NCI-H69 (cell line): ENCODE measurements at places on chromosomes 5 and 9.
A peak's percentile ranks its signal among the peaks of the same experiment; 100 is the strongest.

- DNase-seq, result peak; percentile 76
These were observed 355.6 kb upstream of the IZUMO3 start for GRCh38 chr9:24901319-24901718.

- DNase-seq, result no peak
These were observed 174.7 kb downstream of the CACNA1B start for GRCh38 chr9:138052322-138052615.

DNA sequence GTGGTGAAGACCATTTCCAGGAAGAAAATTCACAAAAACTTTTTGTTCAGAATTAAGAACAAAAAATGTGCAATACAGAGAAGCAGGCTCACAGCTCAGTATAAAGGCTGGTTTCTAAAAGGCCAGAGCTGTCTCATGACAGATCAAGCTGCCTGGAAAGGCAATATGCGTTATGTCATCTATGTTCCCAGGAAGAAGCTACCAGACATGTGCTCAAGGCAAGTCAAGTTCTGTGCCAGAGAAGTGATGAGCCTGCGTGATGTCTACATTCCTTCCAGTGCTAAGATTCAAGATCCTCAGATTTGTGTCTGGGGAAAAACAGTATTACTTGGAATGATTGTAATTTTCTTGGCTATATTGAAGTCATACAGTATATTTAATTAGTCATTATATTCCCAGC is 104.3 kb downstream of the PDE4D start:
- DNase-seq, result peak; percentile 34

GRCh38 chr9:113631871-113632665 is 168.5 kb downstream of the RGS3 start:
- no peak for DNase-seq

DNA sequence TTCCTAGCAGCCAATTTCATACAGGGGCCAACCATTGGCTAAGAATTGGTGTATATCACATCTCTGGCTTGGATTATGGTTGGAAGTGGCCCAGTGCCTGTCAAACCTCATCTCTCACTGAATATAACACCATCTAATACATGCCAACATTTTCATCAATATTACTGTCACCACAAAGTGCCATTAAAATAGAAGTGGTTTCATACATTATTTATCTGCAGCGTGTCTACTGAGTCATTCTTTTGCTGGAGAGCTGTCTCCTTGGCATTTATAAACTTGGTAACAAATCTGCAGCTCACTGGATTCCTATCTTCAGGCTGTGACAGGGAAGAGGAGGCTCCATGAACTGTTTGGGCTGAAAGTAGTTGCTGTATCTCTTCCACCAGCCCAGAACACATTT is 70.9 kb downstream of the PTTG1 start:
- no peak for DNase-seq

DNA sequence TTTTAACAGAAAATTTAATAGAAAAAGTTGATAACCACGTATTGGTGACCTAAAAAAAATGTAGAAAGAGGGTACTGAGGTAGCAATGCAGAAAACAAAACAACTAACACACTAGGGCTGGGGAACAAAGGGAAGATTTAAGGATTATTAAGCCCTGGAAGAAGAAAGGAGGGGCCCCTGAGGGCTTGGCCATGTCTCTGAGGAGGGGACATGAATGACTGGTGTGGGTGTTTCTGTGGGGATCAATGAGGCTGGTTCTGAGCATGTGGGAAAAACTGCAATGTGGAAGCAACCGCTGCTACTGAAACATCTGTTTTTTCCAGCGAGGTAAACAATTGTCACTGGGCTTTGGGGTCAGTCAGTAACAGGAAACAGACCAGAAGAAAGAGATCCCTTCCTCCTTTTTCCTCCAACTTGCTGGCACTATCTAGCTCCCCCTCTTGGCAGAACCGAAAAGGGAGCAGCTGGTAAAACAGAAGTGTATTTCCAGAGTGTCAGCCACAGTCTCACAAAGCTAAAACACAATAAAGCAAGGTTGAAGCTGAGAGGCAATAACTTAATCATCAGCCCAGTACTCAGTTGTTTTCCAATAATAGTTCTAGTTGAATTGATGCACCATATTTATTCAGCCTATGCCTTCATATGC is 48.3 kb downstream of the ATPSCKMT start:
- DNase-seq, result peak; percentile 58

GRCh38 chr5:34736445-34737115 is 80.5 kb downstream of the RAI14 start:
- peak; percentile 67 for DNase-seq

- DNase-seq, result no peak
These were observed 21.5 kb downstream of the EXOC3 start for GRCh38 chr5:464446-464842.

GRCh38 chr5:176481711-176482110 is 33.5 kb downstream of the FAF2 start:
- no peak for DNase-seq

GRCh38 chr9:9791611-9792010 is 821.2 kb downstream of the PTPRD start:
- peak; percentile 69 for DNase-seq

GRCh38 chr5:95803271-95804148 is 19.0 kb downstream of the GLRX start:
- DNase-seq, result no peak

DNA sequence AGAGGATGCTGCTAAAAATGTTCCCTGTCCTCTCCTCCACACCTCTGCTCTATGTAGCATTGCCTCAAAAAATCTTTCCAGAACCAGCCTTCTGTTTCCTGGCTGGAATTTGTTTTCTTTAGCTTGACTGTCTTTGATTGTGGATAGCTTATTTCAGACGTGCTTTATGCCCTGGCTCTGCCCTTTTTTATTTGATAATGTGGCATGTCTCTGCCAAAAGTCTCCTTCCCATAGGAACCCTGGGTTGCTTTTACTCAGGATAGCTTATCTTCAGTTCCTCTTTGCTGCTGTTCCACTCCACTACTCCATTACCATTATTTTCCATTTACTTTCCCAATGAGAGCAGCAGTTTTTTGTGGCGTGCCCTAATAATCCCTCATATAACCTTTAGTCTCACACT is 885 bp upstream of the TMEM252 start:
- no peak for DNase-seq

DNA sequence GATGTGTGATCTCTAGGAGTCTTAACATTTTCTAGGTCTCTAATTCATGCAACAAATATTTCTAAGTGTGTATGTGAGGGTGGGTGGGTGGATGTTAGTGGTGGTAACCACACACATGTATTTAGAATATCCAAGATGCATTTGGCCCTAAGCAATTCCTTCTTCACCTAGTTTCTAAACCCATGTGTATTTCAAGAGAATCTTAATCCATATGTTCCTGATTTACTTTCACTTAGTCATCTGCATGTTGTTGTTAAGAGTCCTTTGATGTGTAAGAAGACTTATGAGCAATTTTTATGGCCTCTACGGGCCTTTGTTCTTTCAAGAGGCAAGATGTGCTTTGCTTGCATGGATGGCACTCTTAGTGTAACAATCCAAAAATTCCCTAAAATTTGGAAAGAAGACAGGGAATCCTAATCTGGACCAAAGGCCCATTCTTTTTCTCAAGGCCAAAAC is 282.6 kb downstream of the SPATA31D1 start:
- no peak for DNase-seq

DNA sequence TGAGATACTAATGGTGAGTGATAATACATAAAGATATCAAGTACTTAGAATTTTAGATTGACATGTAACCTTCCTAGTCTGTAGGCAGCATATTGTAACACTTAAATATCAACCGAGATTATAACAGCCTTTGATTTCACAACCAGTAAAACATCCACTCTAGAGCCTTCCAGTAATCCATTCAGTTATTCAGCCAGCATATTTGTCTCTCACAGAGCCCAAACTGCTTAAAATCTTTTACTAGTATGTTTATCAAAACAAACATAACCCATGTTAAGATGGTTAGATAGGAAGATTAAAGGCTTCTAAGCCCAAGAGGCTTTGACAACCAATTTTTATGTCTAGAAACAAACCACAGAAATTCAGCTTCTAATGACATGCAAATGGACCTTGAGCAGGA is 177.9 kb upstream of the FST start:
- no peak for DNase-seq

DNA sequence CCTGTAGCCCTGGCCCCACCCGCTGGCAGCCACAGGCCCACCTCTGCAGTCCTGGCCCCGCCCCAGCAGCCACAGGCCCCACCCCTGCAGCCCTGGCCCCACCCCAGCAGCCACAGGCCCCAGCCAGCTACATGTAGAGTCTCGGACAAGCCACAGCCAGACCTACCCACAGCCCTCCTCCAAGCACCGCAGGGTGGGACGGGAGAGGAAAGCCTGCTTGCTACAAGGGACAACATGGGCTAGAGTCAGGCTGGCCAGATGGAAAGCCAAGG is 49.5 kb upstream of the SARDH start:
- DNase-seq, result no peak

DNA sequence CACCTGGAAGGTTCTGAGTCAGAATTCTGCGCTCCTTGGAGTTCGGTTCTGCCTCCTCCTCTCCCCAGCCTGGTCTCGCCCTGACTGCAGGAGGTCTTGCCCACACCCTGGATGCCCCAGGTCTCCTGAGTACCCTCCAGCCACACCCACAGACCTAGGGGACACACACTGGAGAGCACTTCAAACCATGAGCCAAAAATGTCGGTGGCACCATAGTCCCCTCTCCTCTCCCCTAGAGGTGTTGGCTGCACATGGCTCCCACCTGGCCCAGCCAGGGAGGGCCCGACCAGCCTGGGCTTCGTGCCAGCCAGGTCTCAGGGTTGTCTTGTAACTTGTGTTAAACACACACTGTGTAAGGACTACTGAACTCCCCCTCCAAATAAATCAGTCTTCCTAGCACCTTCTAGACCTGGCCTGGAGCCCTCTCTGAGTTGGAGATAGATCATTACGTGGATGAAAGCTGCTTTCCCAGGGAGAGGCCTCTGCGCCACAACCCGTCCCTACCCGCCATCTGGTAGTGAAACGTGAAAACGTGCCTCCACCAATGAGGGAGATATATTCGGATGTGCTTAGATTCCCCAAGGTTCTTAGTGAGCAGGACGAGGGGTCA is 49.9 kb upstream of the CTSL start:
- DNase-seq, result peak; percentile 11

- DNase-seq, result no peak
These were observed 394.3 kb downstream of the OSTF1 start for GRCh38 chr9:75482566-75482965.

DNA sequence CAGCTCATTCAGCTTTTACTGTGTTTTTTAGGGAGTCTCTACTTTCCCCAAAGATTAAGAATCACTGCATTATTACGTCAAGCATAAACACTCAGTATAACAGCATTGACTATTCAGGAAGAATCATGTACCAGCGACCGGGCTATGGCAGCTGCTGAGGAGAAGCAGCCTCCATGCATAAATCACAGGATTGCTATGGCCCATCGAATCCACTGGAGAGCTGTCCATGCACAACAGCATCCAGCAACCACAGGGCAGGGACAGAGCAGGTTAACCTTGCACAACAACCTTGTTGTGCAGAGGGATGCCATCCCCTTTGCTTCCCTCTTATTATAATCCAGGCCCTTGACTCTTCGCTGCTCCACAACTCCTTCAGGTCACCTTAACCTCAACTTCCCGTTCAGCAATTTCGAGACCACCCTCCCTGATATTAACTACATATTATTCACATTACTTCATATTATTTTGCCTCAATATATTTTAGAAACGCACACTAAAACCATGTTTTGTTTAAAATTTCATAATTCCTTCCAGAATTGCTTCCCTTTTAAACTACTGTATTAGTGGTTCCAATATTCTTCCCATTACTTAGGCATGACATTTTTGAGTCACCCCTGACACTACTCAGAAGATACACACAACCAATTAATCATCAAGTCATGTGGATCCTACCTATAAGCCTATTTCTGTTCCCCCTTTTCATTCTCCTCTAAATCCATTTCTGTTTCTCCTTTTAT is 991 bp downstream of the IARS1 start:
- peak; percentile 25 for DNase-seq

DNA sequence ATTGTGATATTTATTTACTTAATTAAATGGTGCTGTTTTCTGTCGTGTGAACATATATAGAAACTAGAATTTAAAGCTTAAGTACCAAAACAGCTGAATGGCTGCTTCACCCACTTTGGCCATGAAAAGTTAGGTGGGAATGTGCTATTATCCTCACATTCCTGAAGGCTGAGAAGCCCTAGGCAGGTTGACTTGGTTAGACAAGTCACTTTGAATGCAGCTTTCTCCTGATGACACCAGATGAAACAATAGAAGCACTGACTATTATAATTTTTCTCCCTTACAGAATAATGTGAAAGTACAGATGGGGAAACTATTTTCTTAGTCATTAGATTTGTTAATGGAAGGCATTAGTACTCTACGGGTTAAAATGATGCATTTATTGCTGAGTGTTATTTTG is 65.1 kb upstream of the C5orf46 start:
- no peak for DNase-seq

DNA sequence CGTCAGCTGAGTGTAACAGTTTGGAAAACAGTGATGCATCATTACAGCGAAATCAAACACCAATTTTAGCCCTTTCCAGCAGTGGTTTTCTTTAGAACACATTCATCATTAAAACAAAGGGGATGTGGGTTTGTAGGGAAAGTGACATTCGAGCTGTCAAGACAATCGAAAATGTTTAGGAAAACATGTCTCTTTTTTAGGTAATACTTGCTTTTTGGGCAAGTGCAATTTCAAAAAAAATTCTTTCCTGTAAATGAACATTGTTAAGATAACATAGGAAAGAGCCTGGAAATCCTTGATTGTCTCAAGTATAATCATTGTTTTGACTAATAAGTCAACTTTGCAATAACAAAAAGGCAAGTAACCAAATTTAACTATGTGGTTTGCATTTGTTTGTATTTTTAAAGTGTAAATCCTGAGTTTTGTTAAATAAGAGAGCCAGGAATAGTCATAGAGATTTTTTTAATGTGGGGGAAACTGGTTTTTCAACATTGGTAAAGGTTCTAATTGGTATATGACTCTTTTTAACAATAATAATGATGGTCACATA is 182.5 kb downstream of the TTLL11 start:
- DNase-seq, result no peak

- DNase-seq, result peak; percentile 93
These were observed 14.6 kb downstream of the LCN10 start for GRCh38 chr9:136728080-136728547.

GRCh38 chr5:128674837-128675446 is 136.9 kb upstream of the FBN2 start:
- DNase-seq, result peak; percentile 55

- peak; percentile 53 for DNase-seq
These were observed 133.5 kb upstream of the IL12B start for GRCh38 chr5:159463590-159464321.

DNA sequence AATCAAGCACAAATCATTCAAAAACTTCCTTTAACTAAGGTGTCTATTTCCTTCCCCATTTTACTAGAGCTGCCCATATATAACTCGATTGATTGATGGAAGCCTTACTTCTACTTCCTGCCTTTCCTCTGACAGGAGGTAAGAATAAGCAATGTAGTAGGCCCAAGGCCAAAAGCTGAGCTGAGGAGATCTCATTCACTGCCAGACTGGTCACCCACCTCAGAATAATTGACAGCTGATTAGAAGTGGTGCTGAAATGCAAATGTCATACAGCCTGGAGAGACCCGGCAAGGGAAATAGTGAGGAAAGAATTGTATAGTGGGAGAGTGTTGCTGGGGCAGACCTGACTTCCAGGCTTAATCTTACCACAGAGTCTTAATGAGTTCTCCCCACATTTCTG is 239.9 kb downstream of the SAXO1 start:
- no peak for DNase-seq

- no peak for DNase-seq
These were observed 35.5 kb upstream of the ANXA2R start for GRCh38 chr5:43075319-43076293.
